ENCODE measurements at places on chromosomes 2 and 18.
A peak's percentile ranks its signal among the peaks of the same experiment; 100 is the strongest.

GRCh38 chr2:3125761-3126130, 251.9 kb downstream of the EIPR1 start:
- DNase-seq: no peak

- no peak for DNase-seq
Measured at GRCh38 chr18:70414315-70414900, 125.6 kb downstream of the SOCS6 start.

DNA sequence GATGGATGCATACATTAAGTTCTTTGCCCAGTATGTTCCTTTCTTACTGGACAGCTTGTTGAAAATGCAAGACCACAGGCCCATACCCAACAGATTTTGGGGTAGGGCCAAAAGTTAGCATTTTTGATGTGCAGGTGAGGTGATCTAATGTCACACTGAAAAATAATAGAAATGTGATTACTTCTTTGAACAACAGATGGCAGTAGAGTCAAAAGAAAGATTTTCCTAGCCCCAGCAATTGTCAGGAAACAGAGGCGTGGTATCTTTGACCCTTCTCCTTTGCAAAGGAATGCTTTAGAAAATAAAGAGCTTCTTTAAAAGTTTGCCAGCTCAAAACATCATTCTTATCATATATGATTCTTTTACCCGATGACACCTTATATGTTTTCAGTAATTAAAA, 343.6 kb upstream of the SYT4 start:
- no peak for DNase-seq

DNA sequence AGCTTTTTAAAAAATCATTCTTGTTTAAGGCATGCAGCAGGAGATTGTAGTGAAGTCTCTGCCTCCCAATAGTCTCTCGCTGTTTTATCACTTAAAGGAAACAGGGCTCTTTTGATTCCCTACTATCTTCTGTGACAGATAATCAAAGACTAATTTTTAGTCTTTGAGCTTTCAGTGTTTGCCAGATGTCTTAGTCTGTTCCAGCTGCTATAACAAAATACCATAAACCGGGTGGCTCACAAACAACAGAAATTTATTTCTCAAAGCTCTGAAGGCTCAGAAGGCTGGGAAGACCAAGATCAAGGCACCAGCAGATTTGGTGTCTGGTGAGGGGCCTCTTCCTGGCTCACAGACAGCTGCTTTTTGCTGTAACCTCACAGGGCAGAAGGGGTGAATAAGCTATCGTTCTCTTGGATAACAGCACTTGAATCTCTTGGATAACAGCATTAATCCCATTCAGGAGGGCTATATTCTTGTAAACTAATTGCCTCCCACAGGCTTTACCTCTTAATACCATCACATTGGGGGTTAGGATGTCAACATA, 37.8 kb upstream of the STAT4 start:
- DNase-seq: no peak

DNA sequence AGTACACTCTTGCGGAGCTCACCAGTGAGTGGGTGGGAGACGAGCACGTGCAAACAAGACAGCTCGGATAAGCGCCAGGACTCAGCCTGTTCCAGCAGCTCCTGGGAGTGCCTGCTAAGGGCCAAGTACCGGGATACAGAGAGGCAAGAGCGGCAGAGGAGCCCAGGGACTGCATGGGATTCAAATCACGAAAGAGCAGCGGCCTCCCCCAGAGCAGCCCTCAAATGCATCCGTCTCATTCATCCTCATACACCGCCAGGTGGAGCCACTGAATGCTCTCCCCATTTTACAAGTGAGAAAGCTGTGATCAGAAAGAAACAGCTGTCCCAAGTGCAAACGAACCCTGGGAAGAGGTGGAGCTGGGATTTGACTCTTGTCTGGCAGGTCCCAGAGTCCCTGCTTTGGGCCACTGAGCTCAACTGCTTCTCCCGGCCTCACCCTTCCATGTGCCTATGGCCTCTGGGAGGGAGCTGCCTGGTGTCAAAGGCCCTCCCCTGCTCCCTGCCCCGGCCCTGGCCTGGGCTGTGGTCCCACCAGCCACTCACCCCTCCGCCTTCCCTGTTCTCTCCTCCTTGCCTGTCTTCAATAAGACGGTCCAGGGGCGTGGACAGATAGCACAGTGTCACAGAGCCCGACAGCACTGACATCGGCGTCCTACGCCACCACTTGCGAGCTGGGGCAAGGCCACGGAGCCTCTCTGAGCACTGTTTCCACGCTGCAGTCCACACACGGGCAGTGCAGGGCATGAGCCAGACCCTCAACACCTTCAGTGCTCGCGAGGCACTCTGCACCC, 72.8 kb upstream of the TAF1B start:
- DNase-seq: peak; percentile 25
